ENCODE measurements at places on chromosomes 11 and 22.
A peak's percentile ranks its signal among the peaks of the same experiment; 100 is the strongest.

DNA sequence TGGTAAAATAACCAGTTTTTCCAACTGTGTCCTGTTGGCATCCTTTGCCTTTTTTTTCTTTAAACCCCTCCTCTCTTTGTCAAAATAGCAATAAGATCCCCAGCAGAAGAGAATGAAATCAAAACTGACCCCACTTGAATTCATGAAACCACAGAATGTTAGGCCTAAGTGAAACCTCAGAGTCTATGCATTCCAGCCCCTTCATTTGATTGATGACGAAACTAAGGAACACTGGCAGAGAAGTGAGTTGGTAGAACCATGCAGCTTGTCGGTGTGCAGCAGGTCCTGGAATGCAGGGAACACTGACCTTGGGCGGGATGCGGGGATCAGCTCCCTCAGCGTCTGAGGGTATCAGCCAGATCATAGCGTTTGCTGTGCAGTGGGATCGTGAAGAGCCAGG, 57.5 kb downstream of the GRK3 start:
- no peak for DNase-seq

DNA sequence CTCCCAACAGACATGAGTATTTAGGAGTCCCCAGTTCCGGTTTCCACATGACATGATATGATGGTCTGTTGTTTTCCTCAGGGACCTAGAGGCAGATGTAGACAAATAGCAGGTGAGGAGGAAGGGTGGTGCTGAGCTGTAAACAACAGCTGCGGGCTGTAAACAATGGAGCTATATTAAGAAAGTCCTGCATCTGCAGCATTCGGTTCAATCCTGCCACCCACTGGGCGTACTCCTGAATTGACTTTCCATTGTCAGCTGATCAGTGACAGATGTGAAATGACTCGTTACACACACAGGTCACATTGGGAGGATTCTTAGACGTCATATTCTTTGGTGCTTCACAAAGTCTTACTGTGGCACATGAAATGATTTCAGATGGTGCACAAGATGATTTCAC, 26.8 kb upstream of the RAG1 start:
- DNase-seq, result no peak

DNA sequence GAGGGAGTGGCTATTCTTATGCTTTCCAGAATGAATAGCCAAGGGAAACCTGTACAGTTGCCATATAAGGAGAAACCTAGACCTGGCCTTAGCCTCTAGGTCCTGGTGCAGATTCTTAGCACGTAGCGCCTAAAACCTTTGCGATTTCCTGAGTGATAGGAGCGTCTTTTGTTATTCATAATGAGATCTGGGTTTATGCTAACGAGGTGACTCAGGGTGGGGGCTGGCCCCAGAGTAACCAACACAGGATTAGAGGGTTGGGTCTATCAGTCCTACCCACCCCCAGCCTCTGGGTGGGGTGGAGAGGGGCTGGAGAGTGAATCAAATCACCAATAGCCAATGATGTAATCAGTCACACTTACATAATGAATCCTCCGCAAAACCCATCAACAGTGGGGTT, 73.4 kb upstream of the PARVG start:
- no peak for DNase-seq

DNA sequence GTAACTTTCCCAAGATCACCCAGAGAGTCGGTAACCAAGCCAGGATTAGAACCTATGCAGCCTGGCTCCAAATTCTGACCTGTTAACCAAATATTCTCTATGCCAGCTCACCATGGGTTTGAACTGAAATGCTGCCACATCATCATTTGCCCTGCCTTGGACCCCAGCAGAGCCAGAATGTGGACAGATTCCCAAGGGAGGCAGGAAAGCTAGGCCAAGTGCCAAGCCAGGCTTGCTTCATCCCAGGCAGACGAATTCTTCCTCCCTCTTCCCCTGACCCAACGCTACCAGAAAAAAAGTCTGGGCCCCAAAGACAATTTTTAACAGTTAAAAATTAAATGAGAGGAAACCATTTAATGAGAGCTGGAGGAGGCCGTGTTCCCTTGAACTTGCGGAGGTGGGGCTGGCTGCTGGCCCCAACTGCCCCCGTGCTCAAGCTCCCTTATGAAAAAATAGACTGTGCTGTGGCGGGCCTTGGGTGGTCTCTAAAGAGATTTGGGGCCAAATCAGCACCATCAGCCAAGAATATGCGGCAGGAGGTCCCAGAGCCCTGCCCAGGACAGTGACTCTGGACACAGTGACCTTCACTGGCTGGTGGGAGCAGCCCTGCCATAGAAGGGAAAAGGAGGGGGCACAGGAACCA, 184.1 kb upstream of the SYT13 start:
- DNase-seq, result no peak

DNA sequence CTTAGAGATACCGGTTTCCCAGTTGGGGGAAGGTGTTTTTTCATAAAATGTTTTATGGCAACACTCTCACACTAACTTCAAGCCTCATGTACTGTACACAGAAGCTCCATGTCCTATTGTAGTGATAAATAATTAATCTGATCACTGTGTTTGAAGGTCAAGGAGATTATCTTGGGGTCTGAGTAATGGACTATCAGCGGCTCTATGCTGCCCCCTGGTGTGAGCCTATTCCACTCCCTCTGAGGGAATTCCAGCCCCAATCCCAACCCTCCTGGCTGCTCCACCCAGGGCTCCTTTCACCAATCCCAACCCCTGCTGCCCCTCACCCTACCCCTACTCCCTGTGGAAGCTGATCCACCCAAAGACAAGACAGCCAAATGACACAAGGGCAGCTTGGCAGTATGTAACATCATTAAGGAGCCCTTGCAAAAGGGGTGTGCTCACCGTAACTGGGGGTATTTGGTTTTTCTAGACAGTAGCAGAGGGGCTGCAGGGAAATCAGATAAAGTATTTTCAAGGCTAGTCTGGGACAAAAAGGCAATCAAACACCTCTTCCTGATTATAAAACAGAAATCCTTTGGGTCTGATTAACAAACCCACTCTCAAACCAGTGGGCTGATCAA, 22.3 kb downstream of the HPS4 start:
- peak; percentile 29 for DNase-seq

DNA sequence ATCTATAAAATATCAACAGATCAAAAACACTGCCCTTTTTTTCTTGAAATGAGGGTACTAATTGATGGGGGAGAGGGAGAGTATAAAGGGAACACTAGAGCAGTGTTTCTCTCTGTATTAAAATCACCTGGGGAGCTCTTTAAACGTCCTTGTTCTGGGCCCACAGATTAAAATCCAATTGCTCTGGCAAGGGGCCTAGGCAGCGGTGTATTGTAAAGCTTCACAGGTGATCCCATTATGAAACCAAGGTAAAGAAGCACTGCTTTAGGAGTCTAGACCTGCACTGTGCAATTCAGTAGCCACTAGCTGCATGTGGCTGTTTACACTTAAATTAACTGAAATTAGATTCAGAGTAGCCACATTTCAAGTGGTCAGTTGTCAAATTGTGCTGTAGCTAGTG, 3.0 kb downstream of the AQP11 start:
- no peak for DNase-seq

- no peak for DNase-seq
Observed at GRCh38 chr11:75147191-75147874, 3.6 kb upstream of the SLCO2B1 start.

- no peak for DNase-seq
Observed at GRCh38 chr22:44422746-44423380, 75.2 kb downstream of the RTL6 start.

- no peak for DNase-seq
Observed at GRCh38 chr11:45388472-45388871, 102.3 kb upstream of the SYT13 start.

DNA sequence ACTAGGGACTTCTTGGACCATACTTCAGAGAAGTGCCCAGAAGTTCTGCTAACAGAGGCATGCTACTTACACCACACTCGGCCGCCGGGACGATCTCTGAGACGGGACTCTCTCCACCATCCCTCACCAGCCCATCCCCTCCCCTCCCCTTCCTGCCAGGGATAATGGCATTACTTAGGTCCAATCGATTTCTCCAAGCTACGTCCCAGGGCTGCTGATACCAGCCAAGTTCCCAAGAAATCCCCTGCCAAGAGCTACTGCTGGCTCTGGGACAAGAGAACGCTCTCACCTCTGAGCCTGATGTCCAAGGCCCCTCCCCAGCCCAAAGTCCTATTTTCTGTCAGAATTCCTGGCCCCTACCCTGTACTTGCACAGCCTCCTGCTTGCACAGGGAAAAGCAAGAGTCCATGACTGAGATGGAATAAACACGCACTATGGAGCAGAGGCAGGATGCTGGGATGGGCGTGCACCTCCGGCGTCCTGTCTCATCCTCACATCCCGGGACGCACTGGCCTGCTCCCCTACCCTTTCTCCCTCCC, 42.7 kb downstream of the GDPD5 start:
- no peak for DNase-seq

GRCh38 chr11:133742353-133742752, 103.0 kb downstream of the SPATA19 start:
- no peak for DNase-seq

DNA sequence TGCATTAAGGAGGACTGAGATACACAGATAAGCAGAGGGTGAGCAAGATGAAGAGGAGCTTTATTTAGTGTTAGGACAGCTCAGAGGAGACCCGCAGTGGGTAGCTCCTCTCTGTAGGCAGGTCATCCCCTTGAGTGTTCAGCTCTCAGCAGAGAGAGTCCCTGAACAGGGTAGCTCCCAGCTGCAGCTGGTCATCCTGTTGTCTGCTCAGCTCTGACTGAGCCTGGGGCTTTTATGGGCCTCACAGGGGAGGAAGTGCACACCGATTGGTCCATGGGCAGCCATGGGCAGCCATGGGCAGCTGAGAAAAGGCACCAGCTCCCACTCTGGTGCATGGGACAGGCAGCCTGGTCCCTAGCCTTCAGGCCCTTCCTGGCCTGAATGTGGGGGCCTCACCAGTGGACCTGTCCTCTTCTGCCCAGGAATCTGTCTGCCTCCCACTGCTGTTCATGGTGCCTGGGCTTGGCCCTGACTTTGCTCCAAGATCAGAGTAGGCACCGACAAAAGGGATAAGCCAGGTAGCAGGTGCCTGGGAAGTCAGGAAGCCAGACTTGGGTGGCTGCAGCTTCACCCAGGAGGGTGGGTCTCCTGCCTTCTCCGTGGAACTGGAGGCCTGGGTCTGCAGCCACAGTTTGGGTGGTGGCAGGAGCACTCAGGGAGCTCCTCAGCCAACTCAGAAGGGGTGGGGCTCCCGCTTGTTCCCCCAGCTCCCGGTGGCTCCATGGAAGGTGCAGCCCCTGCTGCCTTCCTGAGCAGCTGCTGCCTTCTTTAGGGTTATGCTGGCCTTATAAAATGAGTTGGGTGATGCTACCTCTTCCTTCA, 54.7 kb downstream of the MYEOV start:
- DNase-seq, result no peak

DNA sequence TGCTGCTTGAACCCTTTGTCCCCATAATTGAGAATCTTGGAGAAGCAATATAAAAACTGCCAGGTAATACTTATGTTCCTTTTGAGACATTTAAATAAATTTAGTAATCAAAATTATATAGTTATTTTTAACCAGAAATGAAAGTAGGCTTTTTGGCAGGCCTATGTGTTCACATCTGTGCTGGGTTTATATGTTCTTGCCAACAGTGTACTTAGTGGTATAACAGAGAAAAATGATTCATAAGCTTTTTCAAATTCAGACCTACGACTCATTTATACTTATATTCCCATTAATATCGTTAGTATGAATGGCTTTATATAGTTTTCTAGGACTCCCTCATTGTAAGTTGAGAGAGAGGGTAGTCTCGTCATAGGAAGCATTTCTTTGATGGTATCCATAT, 79.0 kb downstream of the DDX10 start:
- DNase-seq, result no peak

Data from activated CD4-positive, alpha-beta T cell treated with anti-CD3 and anti-CD28 coated beads for 24 hours (primary cell).